ENCODE measurements at places on chromosomes 11 and 22.

DNA sequence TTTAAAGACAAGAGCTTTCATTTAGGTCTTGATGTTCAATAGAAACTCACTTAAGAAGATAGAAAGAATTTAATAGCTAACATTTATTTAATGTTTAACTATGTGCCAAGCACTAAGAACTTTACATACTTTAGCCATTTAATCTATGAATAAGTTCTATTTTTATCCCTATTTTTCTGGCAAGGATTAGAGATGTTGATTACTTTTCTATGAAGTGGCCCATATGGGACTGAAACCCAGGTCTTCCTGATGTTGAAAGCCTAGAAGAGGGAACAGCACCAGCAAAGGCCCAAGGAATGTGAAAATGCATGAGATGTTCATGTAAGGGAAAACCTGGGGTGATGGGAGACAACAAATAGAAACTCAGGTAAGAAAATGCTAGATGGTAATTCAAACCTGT, 15.4 kb upstream of the TBCEL start:
- no peak for DNase-seq

- no peak for DNase-seq
Measured at GRCh38 chr11:132864811-132865576, 667.3 kb downstream of the OPCML start.

DNA sequence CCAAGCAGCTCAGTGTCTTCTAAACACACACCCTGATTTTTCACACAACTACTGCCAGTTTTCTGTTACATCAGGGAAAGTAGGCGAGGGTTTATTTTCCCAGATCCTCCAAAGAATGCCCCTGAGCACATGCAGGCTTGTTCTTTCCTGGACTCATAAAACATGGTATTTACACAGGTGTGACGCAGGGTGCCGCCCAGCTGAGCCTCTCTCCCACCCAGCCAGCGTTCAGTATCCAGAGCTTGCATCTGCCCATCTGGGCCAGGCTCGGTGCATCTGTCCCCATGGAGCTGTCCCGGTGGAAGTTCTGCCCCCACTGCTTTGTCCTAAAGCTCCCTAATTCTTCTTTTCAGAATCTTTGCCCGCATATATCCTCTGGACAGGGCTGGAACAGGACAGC, 44.8 kb upstream of the ISX start:
- DNase-seq, result no peak

GRCh38 chr11:16909359-16910035, 104.7 kb downstream of the PLEKHA7 start:
- peak; percentile 64 for DNase-seq

- DNase-seq, result no peak
Measured at GRCh38 chr11:72598906-72599305, 75.3 kb downstream of the PDE2A start.

- DNase-seq, result peak; percentile 87
Measured at GRCh38 chr11:32892355-32893092, at the start of gene QSER1. QSER1 (plus strand) TSS chr11:32892811; CDS start chr11:32893126, 315 bp downstream.

- no peak for DNase-seq
Measured at GRCh38 chr22:24201681-24202614, 20.7 kb downstream of the SUSD2 start.

GRCh38 chr11:125679397-125679796, 1.2 kb downstream of the ACRV1 start:
- no peak for DNase-seq

DNA sequence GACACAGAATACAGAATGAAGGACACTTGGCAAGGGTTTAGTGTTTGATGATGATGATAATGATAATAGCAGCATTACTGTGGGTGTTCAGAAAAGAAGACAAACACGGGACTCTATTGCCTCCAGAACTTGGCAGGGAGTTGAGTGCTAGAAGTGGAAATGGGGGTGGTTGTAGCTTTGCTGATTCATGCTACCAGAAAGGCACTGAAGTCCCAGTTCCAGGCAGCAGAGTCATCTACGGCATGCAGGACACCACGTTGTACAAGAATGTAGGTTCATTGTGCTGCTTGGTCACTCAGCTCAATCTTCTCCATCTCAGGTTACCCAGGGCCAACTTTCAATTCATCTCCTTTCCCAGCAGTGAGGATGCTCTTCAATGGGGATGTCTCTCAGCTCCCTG, 115.7 kb downstream of the NTM start:
- no peak for DNase-seq

DNA sequence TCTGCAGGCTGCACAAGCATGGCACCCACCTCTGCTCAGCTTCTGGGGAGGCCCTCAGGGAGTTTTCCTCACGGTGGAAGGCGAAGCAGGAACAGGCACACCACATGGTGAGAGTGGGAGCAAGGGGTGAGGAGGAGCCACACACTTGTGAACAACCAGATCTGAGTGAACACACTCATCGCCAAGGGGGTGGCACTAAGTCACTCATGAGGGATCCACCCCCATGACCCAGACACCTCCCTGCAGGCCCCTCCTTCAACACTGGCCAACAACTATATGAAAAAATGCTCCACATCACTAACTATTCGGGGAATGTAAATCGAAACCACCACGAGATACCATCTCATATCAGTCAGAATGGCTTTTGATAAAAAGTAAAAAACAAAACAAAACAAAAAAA, 722 bp upstream of the KRTAP5-2 start:
- no peak for DNase-seq

GRCh38 chr22:32764330-32765131, 37.0 kb upstream of the TIMP3 start:
- DNase-seq, result no peak

GRCh38 chr11:60864856-60865513, 2.4 kb upstream of the ZP1 start:
- no peak for DNase-seq

GRCh38 chr11:117045196-117045595, 53.0 kb downstream of the SIK3 start:
- no peak for DNase-seq

DNA sequence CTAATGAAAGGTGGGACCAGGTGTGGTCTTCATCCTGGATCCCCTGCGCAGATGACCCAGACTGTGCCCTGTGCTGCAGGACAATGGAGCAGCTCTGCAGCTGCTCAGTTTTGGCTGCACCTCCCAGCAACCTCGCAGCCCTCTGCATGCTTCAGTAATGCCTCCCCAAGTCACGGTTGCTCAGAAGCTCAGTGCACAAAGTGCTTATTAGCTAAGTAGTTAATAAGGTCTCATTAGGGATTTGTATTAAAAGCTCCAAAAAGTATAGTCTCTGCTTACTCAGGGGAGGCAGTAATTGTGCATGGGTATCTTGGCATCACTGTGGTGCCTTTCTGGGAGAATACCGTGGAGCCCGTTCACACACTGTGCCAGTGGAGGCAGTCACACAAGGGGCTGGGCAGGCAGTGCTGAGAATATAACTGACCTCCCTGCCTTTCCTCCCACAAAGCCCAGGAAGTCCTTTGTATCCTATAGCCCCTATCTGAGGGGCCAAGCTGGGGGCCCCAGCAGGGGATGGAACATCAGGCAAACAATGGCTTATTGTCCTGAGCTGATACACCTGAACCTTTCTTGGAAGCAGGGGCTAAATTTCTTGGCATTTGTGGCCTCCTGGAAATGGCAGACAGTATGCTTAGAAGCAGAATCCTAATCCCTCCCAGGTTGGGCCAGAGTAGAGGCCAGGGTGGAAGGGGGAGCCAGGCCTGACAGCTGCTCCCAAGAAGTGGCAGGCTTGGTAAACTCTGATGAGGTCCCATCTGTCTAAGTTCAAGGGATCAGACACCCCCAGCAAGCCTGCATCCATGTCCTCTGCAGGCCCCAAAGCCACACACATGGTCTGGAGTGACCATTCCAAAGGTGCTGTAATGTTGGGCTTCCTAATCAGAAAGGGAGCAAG, 125.5 kb upstream of the PARVA start:
- no peak for DNase-seq

GRCh38 chr11:45899448-45900174, 7.5 kb downstream of the FREY1 start:
- DNase-seq, result peak; percentile 76

DNA sequence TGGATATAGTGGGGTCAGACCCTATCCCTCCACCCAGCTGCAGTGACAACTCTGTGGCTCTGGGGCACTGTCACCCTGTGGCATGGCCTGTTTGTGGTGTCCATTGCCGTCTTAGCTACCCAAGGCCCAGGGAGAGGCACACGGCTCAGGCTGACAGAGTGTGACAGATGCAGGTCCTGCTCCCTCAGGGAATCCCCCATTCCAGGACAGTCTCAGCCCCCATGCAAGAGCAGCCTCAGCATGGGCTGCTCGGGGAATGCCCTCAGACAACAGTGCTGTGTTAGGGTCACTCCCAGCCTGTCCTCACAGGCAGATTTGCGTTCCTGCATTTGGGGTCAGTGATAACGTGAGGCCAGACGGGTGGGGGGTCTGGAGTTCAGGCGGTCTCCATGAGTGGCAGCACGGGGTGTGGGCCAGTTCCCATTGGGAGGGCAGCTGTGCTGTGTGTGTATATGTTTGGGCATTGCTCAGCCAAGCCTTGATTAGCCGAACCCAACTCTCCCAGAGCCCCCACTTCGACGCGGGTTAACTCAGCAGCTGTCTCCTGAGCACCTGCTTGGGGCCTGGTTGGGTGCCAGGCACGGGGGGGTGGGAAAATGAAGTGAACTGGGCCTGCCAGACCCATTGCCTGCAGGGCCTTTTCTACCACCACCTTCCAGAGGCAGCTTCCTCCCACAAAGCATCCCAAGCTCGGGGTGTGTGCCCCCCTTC, 5.3 kb upstream of the KCNQ1OT1 start:
- no peak for DNase-seq

DNA sequence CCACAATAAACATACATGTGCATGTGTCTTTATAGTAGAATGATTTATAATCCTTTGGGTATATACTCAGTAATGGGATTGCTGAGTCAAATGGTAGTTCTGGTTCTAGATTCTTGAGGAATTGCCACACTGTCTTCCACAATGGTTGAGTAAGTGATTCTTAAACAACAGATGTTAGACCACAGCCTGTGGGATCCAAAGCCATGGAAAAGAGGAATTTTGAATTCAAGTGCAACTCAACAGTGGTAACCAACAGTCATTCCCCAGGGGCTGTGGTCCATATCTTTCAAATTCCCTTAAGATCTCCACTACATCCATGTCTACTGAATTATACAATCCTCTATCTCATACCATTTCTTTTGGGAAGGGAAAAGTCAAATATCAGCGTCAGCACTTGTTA, 321.5 kb downstream of the LARGE1 start:
- no peak for DNase-seq

DNA sequence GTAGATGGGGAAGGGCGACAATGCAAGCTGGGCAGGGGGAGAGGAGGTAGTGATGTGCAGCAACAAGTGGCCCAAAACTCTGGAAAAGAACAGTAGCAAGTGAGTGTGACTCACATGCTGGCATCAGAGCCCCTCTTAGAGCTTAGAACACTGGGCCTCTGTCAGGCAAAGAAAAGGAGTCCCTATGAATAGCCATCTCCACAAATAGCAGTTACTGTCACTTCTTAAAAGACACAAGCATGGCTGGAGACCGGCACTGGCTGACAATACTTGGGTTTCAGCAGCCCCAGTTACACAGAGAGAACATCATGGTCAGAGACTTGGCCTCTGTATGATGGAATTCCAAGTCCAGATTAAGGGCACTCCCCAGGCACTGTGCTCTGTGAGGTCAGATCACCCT, 58.2 kb downstream of the PRCP start:
- DNase-seq, result no peak

DNA sequence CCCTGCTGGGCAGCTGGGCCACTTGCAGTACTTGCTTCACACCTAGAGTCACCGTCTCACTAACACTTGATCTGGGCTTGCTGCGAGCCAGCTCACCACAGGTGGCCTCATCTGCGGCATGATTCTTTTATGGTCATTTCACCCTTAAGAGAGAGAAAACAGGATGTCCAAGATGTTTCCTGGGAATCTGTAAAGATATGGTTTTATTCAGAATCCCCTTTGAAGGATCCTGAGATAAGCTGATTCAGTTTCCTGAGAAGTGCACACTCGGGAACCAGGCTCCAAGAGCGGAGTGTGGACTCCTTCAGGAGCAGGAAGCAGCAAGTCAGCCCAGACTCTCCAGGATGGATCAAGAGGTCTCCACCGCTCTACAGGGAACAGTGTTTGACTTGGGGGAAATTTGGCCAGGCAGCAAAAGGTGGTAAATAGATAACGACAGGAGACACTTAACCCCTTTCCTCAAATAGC, 21.8 kb upstream of the TP53AIP1 start:
- no peak for DNase-seq

- no peak for DNase-seq
Measured at GRCh38 chr11:62419943-62420342, 1.1 kb downstream of the SCGB1A1 start.

GRCh38 chr11:128867277-128867676, at the start of gene KCNJ1:
KCNJ1 (minus strand) TSS chr11:128867296; CDS start chr11:128840243, 27,053 bp downstream.
- DNase-seq, result no peak

GRCh38 chr11:99592266-99592665, 571.5 kb downstream of the CNTN5 start:
- DNase-seq, result no peak

- DNase-seq, result no peak
Measured at GRCh38 chr22:44839061-44839460, 86.7 kb downstream of the ARHGAP8 start.

DNA sequence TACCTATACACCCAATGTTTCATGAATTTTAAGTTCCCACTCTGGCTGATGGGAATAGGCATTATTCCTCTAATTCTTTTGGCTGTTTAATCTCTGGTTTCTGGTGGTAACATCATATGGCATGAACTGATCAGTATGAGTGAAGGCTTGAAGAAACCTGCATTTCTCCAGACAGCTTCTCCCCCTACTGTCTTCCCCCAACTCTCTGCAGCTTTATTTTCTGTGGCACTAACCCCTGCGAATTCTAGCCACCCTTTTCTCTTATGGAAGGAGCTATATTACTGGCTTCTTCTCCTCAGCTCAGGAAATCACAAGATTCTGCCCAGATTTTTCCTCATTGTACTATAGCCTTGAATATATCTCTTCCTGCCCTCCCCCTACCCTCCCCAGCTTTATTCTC, 57.1 kb downstream of the CASP12 start:
- no peak for DNase-seq

DNA sequence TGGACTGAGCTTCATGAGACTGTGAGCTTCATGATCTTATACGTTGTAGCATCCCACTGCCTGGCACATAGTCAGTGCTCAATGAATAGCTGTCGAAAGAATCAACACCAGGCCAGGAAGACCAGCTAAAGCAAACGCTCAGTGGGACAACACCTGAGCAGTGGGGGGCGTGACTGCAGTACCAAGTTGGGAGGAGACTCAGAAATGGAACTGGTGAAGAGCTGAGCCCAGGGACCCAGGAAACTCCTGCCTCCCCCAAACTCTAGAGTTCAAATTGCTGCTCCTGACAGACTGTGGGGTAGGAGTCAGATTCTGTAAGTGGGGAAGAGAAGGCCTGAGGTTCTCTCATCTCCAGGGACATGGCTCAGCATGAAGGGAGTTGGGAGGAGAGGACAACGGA, 59.3 kb downstream of the MORC2 start:
- no peak for DNase-seq

- DNase-seq, result peak; percentile 31
Measured at GRCh38 chr11:124669193-124669592, 4.3 kb downstream of the SIAE start.

- DNase-seq, result no peak
Measured at GRCh38 chr11:46800177-46800576, 45.9 kb downstream of the CKAP5 start.

- no peak for DNase-seq
Measured at GRCh38 chr11:81647374-81647773, 1086.3 kb downstream of the FAM181B start.

Measured in GM06990 (cell line).